ENCODE measurements at places on chromosomes 6 and 20.

GRCh38 chr6:44270526-44271405 lies 516 bp downstream of the TMEM151B start:
- ATAC-seq: peak; percentile 7

- ATAC-seq: no peak
Measured at GRCh38 chr6:18469536-18469935, 82.4 kb downstream of the RNF144B start.

DNA sequence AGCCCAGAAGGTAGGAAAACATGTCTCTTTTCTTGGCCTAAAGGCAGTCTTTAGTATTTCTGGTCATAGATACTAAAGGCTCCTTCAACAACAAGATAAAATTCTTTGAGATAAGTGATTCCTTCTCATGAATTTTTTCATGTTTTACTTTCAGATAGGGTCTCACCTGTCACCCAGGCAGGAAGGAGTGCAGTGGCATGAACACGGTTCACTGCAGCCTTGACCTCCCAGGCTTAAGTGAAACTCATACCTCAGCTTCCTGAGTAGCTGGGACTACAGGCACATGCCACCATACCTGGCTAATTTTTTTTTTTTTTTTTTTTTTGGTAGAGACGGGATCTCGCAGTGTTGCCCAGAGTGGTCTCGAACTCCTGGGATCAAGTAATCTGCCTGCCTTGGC lies 9.1 kb downstream of the PNLDC1 start:
- ATAC-seq: no peak

- no peak for ATAC-seq
Measured at GRCh38 chr6:15948930-15949900, 179.7 kb upstream of the MYLIP start.

DNA sequence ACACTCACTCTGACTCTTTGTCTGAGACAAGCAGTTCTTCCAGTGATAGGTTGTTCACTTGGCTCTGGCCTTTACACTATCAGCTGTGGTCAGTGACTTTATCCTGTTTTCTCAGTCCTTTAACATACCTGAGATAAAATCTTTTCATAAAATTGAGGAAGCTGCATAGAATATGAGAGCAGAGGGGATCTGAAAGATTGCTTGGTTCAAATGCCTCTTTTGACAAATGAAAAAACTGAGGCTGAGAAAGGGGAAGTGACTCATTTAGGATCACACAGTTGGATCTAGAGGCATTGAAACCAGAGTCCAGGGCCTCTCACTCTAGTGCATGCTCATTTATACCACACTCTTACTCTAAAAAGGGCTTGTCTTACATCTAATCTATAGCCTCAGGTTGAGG lies 277.0 kb upstream of the TBX18 start:
- ATAC-seq: no peak

DNA sequence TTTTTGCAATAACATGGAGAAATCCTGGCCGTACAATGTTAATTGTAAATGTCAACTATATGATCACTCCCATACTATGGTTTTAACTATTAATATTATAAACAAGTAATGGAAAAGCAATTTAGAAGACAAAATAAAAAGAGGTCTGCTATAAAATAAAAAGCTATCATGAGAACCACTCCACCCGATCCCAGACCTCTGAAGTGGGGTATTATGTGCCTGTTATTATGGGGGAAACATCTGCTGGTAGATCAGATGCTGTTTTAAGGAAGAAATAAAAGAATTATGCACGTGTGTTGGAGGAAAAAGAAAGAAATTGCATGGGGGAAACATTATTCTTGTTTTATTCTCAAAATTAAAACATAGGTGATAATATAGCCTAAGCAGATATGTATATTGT lies 615.7 kb upstream of the ARID1B start:
- ATAC-seq: no peak

Data from gastroesophageal sphincter (tissue), 4 donors.